Stimulated activated CD8-positive, alpha-beta memory T cell treated with anti-CD3 and anti-CD28 coated beads, Interleukin-7, amount 100 ng/mL, for 1 hour (primary cell): ENCODE measurements at places on chromosomes 3 and 15.
A peak's percentile ranks its signal among the peaks of the same experiment; 100 is the strongest.

- DNase-seq: no peak
Measured at GRCh38 chr3:124221422-124221821, 229.5 kb upstream of the ROPN1 start.

DNA sequence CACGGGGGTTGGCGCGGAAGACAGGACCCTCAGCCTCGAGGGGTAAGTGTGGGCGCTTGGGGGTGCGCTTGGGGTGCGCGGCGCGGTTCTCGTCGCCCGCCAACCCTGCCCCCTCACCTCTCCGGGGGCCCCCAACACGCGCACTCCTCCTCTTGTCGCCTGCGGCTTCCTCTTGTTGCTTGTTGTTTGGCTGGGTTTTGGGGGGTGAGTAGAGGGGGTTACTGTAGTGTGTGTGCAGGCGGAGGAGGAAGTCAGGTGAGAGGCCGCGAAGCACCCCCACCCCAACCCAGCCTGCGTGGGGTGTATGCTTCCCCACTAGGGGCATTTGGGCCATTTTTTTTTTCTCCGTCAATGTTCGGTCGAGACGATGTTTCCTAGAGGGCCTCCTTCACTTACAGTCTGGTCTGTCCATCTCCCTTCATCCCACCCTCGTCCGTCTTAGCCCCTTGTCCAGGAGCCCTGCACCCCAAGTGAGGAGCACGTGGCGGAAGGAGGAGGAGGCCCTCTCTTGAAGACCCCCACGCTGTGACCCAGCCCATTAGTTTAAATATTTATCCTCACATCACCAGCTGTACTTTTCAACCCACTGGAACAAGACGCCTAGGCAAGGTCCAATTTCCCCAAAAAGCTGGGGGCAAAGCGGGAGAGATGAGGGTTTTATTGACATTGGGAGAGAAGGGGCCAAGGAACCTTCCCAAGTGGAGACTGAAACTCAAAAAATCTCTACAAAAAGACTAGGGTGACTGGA, 20.4 kb upstream of the SATB1 start:
- DNase-seq: peak; percentile 48

DNA sequence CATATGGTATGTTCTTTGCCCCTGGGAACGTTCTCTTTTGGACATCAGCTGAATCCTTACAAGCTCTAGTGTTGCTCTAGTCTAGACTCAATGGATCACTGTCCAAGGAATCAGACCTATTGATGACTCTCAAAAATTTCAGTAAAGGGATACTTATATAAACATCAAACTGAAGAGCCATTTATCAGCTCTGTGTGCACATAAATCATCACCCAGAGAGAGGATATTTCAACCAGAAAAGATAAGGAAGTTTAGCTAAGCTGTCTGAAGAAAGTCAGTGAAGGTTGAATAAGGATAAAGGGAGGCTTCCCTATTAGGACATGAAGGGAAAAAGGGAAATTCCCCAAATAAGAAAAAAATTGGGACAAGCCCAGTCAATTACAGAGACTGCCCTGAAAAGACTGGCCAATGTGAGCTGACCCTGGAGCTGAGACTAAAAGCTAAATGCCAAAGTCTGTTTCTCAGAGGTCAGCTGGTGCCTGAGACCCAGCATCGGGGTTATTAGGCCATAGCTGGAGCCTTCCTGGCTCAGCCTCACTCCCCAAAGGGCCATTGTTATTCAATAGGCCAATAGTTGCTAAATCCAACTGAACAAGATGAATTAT, 424.1 kb upstream of the THBS1 start:
- no peak for DNase-seq

- peak; percentile 68 for DNase-seq
Measured at GRCh38 chr3:57227204-57227929, at the start of gene APPL1. Gene APPL1 (plus strand): TSS chr3:57227729. CDS start chr3:57227884, 155 bp downstream.

DNA sequence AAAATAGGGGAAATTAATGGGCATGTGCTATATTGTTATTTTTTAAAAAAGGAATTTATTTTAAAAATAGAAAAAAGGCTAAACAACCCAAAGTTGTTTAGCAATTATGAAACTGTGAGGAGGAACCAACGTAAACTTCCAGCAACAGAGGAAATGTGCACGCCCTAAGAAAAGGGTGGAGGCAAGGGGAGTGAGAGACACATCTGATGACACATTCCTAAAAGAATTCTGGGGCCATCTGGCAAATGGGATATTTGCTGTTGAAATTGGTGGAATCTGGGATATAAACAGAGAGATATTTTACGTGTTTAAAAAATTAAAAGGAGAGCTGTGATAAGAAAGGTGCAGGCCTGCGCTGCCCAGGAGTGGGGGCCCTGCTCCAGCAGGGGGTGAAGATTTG, 50.8 kb upstream of the MUC13 start:
- DNase-seq: no peak
